ENCODE measurements at places on chromosomes 1 and 21.

DNA sequence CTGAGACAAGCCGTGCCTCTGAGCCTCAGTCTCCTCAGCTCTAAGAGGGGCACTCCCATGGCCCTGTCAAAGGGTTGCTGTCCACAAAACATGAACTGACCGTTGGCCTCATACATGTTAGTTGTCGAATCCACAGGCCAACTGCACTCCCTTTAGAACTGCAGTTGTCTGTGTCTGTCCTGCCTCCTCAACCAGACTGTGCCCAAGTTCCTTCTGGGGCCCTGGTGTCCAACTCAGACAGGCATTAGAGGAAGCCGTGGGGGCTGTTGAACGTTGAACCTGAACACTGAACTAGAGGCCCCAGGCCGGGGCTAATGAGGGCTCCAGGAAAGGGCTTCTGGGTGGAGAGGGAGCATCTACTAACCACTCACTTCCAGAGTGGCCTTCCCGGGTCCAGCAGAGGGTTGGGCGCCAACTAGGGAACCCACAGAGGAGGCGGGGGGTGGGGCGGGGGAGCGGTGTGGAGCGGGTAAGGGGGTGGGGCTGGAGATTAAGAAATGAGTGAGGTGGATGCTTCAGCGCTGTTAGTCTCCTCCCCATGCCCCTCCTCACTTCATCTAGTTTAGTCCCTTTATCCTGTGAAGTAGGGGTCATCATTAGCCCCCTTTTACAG is at the start of gene RAB42:
TSS of gene RAB42 (plus strand) at position 558 of the 613 bp plus-strand sequence. CDS start 247 bp downstream, outside the sequence.
- DNase-seq = no peak

DNA sequence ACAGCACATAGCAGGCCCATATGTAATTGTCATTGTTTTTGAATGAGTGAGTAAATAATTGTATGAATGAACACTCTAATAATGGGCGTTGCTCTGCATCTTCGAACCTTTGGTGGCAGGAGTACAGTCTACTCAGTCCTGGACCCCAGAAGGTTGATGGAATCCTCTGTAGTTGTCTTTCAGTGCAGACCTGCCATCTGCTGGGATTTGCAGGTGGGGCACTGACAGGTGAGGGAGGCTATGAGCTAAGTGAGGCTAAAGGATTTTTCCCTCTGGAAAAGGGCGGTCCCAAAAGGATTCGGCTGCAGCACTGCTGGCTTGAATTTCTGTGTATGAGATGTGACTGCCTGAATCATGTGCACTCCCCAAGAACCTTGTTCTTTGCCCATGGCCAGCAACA is 53.4 kb downstream of the PLXNA2 start:
- no peak for DNase-seq

- no peak for DNase-seq
These were observed 196.5 kb downstream of the TPR start for GRCh38 chr1:186178426-186179043.

DNA sequence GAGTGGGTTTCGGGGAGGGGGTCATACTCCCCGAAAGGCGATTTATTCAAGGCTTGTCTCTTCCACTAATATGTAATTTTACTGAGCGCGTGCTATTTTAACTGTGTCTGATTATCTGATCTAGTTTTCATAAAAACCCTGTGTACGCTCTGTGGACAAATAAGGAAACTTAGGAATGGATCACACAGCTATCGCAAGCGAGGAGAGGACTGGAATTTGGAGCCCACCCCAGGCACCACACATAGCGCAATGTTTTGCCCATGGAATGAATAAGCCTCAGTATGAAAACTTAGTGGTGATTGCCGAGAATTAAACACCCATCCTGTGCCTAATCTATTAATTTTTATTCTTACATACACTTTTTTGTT is 9.8 kb upstream of the RAB42 start:
- DNase-seq = no peak

- DNase-seq = no peak
These were observed 33.0 kb downstream of the STXBP3 start for GRCh38 chr1:108779455-108779854.

GRCh38 chr1:60825593-60825992 is 256.8 kb upstream of the NFIA start:
- no peak for DNase-seq

- DNase-seq = no peak
These were observed 29.5 kb downstream of the DMAP1 start for GRCh38 chr1:44242746-44243145.

GRCh38 chr1:212968368-212968863 is 18.1 kb downstream of the VASH2 start:
- DNase-seq = no peak

GRCh38 chr1:214665606-214666110 is 62.7 kb downstream of the CENPF start:
- no peak for DNase-seq

DNA sequence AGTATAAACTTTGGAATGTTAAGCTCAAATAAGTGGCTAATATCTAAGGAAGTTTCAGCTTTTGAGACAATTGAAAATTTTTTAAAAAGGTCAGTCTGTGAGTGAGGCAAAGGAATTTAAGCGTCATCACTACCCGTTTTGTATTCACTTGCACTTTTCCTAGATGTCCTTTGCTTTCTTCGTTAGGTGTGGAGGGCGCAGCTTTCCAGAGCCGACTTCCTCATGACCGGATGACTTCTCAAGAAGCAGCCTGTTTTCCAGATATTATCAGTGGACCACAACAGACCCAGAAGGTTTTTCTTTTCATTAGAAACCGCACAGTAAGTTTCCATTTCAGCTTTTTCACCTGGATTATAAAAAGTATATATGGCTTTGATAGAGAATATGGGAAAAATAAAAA is 30.9 kb downstream of the KDM1A start:
- no peak for DNase-seq

DNA sequence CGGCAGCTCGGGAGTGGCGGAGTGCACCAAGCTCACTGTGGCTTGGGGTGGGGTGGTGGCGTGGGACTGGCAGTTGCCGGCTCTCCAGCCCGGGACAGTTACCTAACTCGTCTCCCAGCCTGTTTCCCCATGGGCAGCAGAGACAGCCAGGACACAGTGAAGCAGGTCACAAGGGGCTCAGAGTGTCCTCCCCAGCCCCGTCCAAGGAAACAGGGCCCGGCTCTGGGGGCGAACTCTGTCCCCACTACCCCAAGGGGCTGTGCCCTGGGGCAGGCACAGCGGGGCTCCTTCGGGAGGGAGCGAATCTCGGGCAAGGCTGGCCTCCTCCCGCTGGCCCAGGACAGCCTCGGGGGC is 759 bp downstream of the GPR157 start:
- DNase-seq = no peak

DNA sequence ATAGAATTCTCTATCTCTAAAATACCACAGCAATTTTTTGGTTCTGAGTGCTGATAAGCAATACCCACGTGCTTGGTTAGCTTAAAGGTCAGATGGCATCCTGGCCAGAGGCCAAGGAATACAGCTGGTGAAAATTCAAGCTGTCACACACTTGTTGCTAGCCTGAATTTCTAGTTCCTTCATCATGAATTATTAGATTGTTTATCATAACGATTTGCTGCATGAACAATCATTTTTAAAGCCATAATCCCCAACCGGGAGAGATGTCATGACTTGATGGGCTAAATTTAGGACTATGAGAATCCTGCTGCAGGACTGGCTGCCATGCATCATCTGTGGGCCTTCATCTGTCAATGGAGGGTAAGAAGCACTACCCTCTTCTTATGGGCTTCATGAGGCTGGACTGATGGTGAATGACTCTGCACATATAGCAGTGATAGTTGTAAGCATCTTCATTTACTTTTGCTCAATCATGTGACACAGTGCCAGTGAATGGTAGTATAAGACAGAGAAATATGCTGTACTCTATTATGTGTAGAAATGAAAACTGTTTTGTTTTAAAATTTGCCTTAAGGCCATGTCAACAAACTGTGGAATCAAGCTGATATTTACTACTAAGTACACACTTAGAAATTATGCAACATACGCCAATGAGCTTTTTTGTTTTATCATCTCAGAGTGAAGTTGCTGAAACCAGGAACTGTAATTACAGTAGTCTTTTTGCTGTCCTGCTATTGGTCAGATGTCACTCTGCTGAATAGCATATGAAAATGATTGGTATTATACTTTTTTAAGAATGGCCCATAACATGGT is 80.5 kb upstream of the RALGPS2 start:
- no peak for DNase-seq

- DNase-seq = no peak
These were observed 32.8 kb upstream of the ZNF281 start for GRCh38 chr1:200442537-200443156.

DNA sequence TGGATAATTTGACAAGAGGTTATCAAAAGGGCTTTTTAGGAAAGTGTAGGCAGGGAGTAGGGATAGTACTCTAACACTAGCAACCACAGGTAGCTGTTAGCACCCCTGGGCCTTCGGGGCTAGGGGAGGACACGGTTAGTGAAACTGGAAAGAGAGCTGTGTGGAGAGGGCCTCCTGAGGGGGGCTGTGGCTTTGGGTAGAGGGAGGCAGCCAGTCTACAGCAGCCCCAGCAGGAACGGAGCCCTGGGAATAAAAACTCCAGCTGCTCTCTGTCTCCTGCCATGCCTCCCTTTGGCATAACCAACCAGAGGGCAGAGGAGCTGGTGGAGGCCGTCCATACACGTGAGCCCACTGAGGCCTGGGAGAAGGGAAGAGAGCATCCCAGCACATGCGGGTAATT is 223.2 kb downstream of the FOXD2 start:
- no peak for DNase-seq

- DNase-seq = no peak
These were observed 32.7 kb downstream of the TM2D1 start for GRCh38 chr1:61692155-61692800.

GRCh38 chr21:23014021-23014420 is 2015.8 kb downstream of the NCAM2 start:
- no peak for DNase-seq

DNA sequence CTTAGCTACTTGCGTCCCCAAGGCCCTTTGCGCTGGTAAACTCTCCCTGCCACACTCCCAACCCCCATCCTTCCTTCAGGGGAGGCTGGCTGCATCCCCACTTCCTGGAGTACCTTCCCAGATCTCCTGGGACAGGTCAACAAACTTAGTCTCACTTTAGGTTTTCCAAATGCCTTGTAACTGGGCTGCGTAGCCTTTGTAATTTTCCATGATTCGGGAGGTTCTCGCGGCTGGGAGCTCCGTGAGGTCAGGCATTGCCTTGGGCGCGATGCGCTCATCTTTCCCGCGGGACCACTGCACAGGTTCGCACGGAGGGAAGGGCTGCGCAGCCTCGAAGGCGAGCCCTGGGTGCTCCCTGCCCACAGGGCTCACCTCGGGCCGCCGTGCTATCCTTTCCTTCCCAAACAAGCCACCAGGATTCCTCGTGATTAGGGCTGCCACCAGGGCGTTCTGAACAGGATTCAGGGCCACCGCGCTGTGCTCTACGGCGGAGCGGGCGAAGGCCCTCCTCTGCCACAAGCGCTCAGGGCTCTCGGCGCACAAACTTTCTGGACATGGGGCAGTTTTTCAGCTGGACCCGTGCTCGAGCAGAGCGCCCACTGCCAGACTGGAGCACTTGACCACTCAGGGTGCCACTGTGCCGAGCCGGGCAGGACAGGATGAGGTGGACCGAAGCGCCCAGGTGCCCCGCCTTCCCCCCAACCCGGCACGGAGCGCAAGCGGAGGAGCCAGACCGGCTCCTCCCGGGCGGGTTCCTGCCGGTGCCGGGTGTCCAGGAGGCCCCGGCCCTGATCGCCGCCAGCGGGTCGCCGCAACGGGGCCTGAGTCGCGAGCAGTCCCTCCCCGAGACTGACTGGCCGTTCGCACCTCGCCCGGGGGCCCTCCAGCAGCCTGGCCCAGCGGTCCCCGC is 1.1 kb downstream of the TMPRSS2 start:
- DNase-seq = no peak

GRCh38 chr1:221873673-221874072 is 131.8 kb upstream of the DUSP10 start:
- DNase-seq = no peak

DNA sequence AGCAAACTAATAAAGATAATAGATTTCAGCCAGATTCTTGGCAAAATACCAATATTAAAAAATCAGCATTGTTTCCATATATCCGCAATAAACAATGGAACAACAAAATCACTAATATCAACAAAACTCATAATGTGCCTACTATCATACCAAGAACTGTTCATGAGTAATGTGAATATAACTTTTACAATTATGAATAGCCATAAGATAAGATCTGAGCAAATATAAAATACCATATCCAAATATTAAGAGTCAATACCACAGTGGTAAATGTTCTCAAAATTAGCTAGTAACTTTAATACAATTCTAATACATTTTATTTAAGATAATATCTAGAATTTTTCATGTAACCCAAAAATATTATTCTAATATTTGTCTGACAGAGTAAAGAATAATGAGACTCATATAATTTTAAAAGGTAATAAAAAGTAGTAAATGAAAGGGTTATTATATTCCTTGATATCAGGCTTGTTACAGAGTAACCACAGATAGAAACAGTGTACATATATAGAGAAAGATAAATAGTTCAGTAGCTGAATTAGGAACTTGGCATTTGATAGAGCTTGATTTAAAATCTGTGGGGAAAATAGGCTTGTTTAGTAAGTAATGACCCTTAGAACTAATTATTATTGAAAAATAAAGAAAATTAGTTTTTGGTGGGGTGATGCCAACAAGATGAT is 2126.6 kb downstream of the MRPL39 start:
- no peak for DNase-seq

DNA sequence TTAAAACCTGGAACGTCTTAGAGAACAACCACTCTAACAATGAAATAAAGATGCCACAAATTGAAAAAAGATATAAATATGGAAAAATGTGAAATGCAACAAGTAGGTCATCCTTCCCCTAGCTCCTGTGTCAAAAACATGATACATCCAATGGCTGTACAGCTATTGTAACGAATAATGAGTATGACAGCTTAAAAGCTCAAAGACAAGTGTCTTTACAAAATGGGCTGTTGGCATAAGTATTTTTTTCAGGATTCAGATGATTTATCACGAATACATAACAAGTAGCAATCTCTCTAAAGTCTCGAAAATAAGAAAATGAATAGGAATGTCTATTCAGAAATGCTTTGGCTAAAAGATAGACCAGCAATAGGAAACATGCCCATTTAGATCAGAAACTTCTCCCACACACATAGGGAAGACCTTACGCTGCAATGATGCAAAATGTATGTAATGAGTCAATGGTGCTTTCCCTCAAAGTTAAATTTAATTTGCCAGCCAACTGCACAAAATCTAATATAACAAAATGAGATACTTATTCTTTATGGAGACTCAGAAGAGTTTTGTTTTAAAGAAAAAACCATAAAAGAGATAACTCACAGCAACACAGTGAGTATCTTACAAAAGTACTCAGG is 8.3 kb downstream of the TGFBR3 start:
- DNase-seq = no peak

DNA sequence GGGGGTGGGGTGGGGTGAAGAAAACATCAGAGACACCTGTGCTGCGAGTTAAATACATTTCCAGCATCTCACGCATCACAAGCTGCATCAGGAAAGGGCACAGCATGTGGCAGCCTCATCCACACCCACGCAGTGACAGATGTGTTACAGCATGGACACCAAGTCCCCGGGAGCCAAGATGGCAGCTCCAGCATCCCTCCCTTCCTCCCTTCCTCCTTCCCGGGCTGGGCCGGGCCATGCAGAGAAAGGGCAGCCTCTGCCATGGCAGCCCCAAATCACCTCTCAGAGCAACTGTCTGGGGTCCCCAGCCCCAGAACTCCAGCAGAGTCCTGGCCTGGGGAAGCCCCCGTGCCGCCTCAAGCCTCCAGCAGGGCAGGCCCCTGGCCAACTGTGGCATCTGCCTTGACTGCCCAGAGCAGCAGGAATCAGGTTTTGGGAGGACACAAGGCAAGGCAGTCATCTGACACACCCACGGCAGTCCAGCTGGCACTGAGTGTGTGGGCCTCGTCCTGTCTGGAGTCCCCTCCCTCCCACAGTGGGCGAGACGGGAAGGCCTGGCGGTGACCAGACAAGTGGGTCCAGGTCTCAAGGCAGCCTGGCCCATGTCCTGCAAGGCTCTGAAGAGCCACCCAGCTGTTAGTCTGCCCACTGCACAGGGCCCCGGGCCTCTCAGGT is 6.2 kb downstream of the SMIM1 start:
- no peak for DNase-seq

Measured in stimulated activated CD8-positive, alpha-beta memory T cell treated with anti-CD3 and anti-CD28 coated beads, Interleukin-4, amount 100 ng/mL, for 4 hours (primary cell).